Aorta (tissue), 5 donors: ENCODE measurements at places on chromosomes 2 and 18. TPM values are rescaled to one million over a fixed set of nuclear protein-coding genes. Genes with fewer than 3 reads are reported as not detected.

The MSTN gene
- total RNA-seq = 0.81 TPM

The C2orf15 gene
- total RNA-seq = 0.65 TPM

The ANKRD29 gene
- total RNA-seq = 28.6 TPM

The CNRIP1 gene
- total RNA-seq = 40.7 TPM

The ITGA4 gene
- total RNA-seq = 23.9 TPM

The RNU2-63P gene
- total RNA-seq = 3.3 TPM

The SLC9A4 gene
- 0.15 TPM for total RNA-seq

- no peak for DNase-seq
- H3K36me3 ChIP-seq = no peaks in the 10 kb centered on the region
- H3K27me3 ChIP-seq = no peaks in the 10 kb centered on the region
- no peak overlapping the region for H3K4me3 ChIP-seq
- peaks cover 2% of the 10 kb centered on the region for H3K4me1 ChIP-seq
Observed at GRCh38 chr2:200342235-200342634, 35.7 kb downstream of the SPATS2L start.

DNA sequence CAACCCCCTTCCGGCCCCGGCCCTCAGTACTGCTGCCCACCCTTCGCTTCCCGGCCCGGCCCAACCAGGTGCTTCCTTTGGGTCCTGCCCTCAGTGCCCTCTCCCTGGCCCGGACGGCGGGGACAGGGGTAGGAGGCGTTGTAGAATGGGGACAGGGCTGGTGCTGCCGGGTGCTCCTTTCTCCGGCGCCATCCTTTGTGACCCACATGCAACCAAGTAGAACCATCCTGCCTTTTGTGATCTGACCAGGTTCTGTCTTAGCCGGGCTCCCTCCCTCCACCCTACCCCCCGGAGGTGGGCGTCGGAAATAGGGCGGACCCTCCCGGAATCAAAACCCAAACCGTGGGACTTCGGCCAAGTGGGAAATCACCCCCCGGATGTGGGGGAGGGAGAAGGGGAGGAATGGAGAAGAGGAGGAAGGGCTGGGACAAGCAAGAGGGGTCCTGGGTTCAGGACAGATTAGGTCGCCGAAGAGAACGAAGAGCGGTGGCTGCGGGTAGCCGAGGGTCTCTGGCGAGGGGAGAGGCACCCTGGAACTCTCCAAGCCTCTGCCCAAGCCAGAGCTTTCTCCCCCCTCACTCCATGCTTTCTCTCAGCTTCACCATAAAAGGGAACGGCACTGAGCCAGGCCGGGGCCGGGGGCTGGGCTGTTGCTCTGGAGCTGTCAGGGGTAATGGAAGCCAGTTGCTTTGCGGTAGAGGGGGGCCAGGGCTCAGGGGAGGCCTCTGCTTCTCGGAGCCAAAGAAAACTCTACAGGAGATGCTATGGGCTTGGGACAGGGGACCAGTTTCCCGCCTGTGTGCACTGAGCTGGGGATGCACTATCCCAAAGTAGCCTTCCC, 756 bp upstream of the OST4 start:
- H3K27ac ChIP-seq = peak overlapping the region; percentile 90
- no peaks in the 10 kb centered on the region for H3K36me3 ChIP-seq
- peak overlapping the region; percentile 47 for H3K4me3 ChIP-seq
- DNase-seq = peak; percentile 91

DNA sequence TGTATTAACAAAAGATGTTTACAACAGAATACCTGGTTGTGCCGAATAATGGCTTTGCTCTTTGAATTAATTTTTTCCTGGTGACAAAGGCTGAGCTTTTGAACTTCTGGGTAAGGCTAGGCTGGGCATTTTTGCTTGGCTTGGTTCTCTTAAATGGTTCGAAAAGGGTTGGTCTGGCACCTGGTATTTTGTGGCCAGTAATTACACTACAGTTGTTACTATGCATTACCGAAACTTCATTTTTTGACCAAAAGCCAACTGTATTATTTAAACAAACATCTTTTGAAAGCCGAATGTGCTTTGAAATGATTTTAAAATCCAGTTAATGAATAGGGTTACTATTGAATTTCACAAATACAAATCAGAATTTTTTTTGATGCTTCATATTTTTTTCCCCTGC, 19.4 kb upstream of the NFE2L2 start:
- DNase-seq = no peak
- H3K27me3 ChIP-seq = no peaks in the 10 kb centered on the region

GRCh38 chr2:233428438-233428837, 74.1 kb downstream of the DGKD start:
- no peaks in the 10 kb centered on the region for H3K36me3 ChIP-seq
- H3K4me3 ChIP-seq = no peak overlapping the region
- no peaks in the 10 kb centered on the region for H3K4me1 ChIP-seq
- no peaks in the 10 kb centered on the region for H3K27me3 ChIP-seq
- no peak overlapping the region for H3K27ac ChIP-seq

- no peak for DNase-seq
- no peak overlapping the region for H3K4me3 ChIP-seq
- no peak overlapping the region for H3K27ac ChIP-seq
- no peaks in the 10 kb centered on the region for H3K36me3 ChIP-seq
- H3K27me3 ChIP-seq = no peaks in the 10 kb centered on the region
Observed at GRCh38 chr18:75369026-75369721, 58.3 kb downstream of the SMIM21 start.

DNA sequence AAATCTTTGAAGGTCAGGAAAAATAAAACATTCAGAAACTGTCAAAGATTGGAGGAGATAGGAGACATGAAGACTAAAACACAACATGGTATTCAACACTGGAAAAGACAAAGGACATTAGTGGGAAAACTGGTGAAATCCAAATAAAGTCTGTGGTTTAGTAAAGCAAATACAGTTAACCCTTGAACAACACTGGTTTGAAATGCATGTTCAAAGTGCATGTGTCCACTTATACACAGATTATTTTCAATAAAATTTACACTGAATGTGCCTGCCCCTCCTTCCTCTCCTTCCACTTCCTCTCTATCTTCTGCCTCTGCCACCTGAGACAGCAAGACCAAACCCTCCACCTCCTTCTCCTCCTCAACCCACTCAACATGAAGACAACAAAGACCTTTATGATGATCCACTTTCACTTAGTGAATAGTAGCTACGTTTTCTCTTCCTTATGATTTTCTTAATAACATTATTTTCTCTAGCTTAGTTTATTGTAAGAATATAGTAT, 14.5 kb downstream of the OLA1 start:
- no peaks in the 10 kb centered on the region for H3K36me3 ChIP-seq
- H3K4me1 ChIP-seq = no peaks in the 10 kb centered on the region
- no peak for DNase-seq
- no peak overlapping the region for H3K27ac ChIP-seq

GRCh38 chr2:101496279-101496678, 21.4 kb upstream of the RFX8 start:
- H3K36me3 ChIP-seq = no peaks in the 10 kb centered on the region
- no peak overlapping the region for H3K27ac ChIP-seq
- H3K4me3 ChIP-seq = no peak overlapping the region
- no peak for DNase-seq
